ENCODE measurements at places on chromosomes 1 and 21.

GRCh38 chr1:97824200-97824599 lies 96.6 kb downstream of the DPYD start:
- no peak for DNase-seq

- DNase-seq: no peak
Measured at GRCh38 chr1:94022471-94023189, 98.3 kb downstream of the ABCA4 start.

DNA sequence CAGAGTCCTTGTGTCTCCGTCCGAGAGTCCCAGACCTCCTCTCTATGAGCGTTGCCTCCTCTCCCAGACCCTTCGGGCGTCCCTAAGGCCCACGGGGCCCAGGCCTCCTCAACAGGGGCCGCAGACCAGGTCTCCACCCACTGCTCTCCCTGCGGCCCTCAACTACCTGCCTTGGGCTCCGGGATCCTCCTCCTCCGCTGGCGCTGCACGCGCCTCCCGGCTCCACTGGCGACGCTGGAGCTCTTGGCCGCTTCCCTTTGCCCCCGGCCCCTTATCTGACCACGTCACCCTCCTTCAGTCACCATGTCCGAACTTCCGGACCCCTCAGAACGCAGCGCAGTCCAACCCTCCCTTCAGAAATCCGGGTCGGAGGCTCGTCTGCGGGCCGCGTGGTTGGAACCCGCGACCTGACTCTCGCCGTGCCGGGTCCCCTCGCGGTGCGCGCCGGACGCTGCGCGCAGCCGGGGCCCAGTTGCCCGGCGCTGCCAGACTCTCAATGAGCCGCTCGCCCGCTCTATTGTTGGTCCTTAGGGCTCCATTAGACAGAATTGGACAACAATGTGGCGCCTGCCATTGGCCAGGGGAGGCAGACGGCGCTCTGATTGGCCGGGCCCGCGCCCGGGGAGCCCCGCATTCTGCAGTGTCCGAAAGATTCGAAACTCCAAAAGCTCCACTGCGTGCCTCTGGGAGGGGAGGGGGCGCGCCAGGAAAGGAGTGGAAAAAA lies at the start of gene DMRTA2:
TSS of gene DMRTA2 (minus strand) at position 498 of the 724 bp plus-strand sequence. CDS start 1,907 bp downstream, outside the sequence.
- no peak for DNase-seq

- DNase-seq: no peak
Measured at GRCh38 chr1:43303471-43304313, 2.9 kb downstream of the TIE1 start.

DNA sequence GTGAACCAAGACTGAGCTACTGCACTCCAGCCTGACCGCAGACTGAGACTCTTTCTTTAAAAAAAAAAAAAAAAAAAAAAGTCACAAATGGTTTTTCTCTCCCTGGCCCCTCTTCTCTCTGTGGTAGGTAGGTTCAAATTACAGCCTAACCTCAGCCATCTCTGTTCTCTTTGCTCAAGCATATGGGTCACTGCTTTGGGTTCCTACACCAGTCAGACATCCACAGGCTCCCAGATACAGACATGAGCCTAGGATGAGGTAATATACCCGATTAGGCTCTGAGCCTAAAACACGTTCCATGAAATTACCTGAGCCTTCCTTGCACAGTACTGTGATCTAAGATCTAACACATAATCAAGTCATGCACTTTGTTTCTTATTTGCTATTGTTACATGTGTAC lies 90.5 kb upstream of the JAK1 start:
- DNase-seq: no peak

- DNase-seq: no peak
Measured at GRCh38 chr1:204258213-204259115, 44.7 kb upstream of the GOLT1A start.

DNA sequence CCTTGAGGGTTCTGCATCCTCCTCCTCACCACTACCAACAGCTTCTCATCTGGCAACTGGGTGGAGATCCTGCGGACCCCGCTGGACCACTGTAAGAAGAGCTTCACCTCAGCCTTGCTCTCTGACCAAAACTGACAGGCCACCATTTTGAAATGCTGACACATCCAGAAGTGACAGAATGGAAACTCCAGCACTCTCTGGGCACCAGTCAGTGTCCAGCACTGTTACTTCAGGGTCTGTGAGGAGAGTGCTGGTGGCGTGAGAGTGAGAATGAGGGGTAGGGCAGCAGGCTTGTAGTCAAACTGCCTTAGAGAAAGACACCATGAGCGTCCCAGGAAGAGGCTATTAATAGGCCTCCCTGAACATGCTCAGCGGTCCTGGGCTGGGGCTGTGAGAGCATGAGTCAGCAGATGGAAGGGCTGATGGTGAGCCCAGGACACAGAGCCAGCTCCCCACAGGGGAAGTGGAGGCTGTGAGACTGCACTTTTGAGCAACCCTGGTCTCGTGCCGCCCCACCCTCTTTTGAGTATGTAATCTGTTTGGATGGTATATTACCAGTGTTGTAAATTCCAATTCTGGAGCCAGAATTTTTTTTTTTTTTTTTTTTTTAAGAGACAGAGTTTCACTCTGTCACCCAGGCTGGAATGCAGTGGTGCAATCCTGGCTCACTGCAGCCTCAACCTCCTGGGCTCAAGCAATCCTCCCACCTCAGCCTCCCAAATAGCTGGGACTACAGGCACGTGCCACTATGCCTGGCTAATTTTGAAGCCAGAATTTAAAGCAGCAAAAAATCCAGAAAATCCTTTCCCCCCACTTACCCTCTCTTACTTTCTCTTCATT lies 34.4 kb upstream of the SLC30A1 start:
- peak; percentile 60 for DNase-seq

DNA sequence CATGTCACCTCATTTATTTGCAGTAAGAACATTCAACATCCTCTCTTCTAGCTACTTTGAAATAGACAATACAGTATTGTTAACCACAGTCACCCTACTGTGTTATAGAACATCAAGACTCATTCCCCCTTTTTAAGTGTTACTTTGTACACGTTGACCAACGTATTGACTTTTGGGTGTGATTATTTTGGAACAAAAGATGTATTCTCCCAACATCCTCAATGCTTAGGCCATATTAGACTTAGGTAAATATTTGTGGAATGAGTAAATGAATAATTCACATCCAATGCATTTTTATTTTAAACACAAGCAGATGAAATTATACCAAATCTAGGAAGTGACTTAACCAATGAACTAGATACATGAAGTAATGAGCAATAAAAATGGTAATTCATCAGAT lies 296.6 kb downstream of the CHRM3 start:
- no peak for DNase-seq

GRCh38 chr1:153848805-153849204 lies 73.6 kb downstream of the SLC27A3 start:
- DNase-seq: no peak

DNA sequence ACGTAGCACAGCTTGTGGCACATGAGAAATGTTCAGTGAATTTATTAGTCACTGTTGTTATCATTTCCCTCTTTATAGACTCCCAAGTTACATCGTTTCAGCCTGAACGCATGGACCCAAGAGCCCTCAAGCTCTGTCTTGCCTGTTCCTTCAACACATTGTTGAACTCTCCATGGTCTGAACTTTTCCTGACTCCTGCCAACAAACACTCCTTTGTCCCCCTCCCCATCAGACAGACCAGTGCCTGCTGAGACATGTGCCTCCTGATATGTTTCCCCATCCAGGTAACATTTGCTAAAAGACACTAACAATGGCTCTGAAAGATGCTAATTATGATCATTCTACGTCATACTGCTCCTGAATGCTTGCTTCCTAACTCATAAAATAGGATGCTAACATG lies 108.7 kb upstream of the NFIA start:
- DNase-seq: no peak

GRCh38 chr1:55120538-55120937 lies 81.2 kb downstream of the PCSK9 start:
- no peak for DNase-seq

GRCh38 chr1:20093940-20094391 lies 24.0 kb downstream of the PLA2G5 start:
- no peak for DNase-seq

DNA sequence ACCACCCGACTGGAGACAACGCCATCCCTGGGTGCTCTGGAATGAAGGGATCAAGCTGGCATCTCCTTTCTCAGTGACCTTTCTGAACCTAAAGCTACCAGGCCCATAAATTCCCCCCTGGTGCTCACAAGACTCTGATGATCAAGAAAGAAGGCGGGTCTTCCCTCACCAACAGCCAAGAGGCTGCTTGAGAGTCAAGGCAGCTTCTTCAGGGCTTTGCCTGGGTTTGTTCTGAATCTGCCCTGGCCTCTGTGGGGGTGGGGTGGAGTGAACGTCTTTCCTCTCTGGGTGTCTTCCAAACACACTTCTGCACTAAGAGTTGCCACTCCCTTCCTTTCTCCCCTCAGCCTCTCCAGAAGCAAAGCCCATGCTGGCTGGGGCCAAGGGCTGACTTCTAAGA lies 36.1 kb downstream of the CD247 start:
- DNase-seq: no peak

DNA sequence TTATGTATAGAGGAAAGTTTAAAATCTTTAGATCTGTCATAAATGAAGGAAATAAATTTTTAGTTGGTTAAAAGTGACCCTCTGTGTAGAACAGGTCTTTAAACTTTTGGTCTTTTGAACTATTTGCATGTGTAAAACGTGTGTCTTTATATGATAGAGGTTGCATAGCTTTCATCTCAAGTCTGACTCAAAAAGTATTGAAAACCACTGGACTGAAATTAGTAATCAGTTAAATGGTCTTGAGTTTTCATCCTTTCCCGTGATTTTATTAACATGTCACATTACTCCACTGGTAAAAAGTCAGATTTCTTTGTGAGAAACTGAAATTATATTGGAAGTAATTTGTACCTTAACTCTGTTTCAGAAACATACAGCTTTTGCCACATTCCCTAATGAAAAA lies 1.8 kb downstream of the RNPC3 start:
- DNase-seq: no peak

GRCh38 chr1:20484519-20485462 lies 1.2 kb downstream of the CAMK2N1 start:
- DNase-seq: no peak

- DNase-seq: no peak
Measured at GRCh38 chr21:35529171-35529863, 480.2 kb upstream of the RUNX1 start.

Data from hindlimb muscle (tissue), 1 donor.